GM04503 (cell line): ENCODE measurements at places on chromosomes 4 and X.

DNA sequence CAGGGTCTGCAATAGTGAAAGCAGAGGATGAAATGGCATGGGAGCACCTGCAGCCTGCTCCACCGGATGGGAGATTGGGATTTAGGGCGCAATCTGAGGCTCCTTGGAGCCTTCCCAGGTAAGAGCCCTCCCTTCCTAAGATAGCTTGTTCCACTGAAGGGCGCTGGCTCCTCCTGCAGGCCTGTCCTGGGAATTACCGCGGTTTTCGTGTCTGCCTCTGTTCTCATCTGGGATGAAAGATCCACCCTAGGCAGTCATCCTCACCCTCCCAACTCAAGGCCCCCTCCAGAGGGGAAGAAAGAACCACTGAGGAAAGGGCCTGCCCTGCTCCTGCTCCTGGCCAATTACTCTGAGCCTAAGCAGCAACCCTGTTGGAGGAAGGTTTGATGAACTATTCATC, 547.5 kb downstream of the SMARCA1 start:
- no peak for DNase-seq

- DNase-seq, result no peak
These were observed 708.6 kb downstream of the C4orf33 start for GRCh38 chr4:129804461-129804981.

- DNase-seq, result no peak
These were observed 6.9 kb downstream of the CTBP1 start for GRCh38 chr4:1241936-1242505.

DNA sequence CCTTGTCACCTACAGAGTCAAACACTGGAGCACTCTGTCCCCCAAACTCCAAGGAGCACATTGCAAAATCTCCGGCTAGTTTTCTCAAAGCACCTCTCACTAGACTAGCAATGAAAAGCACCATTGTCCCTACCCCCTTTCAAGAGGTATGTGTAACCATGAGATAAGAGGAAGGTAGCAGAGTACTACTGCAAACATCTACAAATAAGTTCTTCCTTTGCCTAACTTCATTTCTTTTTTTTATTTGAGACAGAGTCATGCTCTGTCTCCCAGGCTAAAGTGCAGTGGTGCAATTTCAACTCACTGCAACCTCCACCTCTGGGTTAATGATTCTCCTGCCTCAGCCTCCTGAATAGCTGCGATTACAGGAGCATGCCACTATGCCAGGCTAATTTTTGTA, 17.7 kb downstream of the PPP4R3C start:
- no peak for DNase-seq

GRCh38 chr4:152259866-152260265, 276.0 kb downstream of the FBXW7 start:
- DNase-seq, result no peak
